Brain (organoid and tissue), 16 donors: ENCODE measurements at places on chromosomes 6 and 20.

DNA sequence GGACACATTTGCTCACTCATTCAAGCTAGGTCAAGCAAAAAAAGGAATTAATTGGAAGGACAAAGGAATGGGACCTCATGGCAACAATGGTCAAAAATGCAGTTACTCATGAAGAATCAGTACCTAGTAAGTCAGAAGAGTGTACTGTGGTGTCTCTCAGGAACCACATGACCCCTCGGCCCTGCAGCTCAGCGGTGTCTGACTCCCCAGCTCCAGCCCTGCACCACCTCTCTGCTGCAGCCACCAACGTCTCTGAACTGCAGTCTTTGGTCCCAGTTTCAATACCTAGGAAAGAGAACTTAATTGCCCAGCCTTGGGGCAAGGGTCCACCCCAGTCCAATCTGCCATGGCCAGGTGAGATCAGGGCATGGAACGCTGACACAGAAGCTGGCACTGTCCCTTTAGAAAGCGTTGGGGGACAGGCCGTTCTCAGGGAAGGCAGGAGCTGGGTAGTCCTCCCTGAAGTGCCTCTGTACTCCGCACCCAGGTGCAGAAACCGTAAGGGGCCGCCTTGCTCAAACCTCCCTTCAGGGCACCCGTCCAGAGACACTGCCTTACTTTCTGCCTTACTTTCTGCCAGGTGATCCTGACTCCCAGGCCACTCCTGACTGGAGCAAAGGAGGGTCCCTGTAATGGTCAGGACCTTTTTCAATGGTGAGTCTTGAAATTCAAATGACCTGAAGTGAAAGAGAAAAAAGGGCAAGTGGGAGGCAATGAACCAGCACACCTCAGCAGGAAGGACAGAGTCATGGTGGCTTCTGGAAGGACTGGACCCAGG lies 13.2 kb upstream of the NELFCD start:
- no peak for DNase-seq

- no peak for DNase-seq
These were observed 97.8 kb downstream of the TNFAIP3 start for GRCh38 chr6:137964876-137965275.

DNA sequence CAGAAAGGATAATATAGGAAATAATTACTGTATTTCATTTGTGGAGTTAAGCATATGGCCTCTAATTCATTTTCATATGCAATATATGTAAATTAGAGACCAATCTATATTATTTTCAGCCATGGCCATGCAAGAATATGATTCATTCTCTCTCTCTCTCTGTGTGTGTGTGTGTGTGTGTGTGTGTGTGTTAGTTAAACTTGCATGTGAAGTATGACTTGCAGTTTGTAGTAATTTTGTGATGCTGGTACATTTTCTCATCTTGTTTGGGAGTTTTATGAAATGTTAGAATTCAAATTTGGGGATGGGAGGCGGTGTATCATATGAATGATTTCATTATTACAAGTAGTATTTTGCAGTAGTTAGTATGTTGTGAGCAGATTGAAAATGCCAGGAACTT lies 74.8 kb downstream of the JARID2 start:
- no peak for DNase-seq

- no peak for DNase-seq
These were observed 1025.4 kb upstream of the FLRT3 start for GRCh38 chr20:15362849-15363248.

DNA sequence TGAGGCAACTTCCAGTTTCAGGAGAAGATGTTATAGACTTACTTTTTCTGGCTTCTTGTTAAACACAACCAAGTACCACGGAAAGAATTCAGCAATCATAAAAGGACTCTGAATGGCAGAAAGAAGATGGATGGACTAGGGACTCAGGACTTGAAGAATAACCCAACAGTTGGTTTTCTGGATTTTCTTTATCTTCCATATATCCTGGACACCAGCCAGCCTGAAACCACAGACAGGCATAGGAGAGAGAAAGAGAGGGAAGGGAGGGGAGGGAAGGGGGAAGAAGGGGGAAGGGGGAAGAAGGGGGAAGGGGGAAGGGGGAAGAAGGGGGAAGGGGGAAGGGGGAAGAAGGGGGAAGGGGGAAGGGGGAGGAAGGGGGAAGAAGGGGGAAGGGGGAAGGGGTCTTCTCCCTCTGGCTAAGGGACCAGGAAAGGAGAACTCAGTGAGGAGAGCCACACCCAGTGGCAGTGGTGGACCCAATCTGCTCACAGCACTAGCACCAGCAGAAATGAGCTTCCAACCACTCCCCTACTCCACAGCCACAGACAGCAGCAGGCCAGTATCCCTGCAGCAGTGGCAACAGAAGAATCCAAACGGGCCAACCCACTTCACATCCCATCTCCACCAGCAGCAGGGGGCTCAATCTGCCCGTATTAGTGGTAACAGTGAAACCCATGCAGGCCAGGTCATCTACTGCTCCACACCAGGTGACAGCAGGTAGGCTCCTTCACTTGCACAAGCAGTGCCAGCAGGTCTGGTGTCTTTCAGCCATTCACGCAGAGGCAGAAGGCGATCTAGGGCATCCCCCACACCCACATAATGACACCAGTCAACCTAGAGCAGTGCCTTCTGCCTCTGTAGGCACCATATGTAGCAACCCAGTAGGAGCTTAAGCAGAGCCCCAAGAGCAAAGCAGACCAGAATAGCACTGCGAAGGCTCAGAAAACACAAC lies 78.6 kb downstream of the TRMT6 start:
- no peak for DNase-seq

DNA sequence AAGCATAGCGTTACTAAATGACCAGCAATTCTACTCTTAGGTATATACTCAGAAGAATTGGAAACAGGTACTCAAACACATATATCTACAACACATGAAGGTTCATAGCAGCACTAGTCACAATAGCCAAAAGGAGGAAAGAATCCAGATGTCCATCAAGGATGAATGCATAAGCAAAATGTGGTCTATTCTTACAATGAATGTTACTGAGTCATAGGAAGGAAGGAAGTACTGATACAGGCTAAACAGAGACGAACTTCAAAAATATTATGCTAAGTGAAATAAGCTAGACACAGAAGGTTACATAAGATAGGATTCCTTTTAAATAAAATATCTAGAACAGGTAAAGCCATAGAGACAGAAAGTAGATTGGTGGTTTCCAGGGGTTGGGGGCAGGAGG lies 93.5 kb downstream of the MAP3K7 start:
- DNase-seq, result no peak

DNA sequence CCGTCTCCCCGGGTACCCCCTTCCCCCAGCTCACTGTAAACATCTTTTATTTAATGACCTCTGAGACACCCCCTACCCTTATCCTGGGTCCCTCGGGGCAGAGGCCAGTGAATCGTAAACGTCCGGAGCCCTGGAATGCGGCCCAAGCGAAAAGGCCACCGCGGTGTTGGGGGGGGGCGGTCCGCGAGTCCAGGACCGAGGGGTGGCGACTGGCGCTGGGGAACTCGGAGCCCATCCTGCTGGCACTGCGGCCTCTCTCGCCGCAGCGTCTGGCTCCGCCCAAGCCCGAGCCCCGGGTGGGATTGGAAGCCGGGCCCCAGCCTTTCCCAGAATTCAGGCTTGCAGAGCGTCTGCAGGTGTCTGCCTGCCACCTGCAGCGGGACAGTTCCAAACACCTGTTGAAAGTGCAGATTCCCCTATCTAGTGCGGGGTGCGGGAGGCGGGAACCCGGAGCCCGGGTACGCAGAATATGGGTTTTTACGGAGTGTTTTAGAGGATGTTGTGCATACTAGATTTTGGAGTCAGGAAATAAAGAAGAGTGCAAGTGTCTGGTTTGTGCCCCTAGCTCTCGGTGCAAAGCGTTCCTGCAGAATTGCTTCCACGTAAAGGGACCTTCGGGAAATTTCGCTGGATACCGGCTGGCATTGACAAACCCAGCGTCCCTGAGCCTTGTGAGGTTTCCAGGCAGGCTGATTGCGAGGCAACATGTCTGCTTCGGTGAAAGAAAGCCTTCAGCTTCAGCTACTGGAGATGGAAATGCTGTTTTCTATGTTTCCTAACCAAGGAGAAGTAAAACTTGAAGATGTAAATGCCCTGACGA lies 800 bp downstream of the RWDD2A start:
- DNase-seq, result peak; percentile 36

GRCh38 chr6:20630617-20631548 lies 96.6 kb downstream of the CDKAL1 start:
- DNase-seq, result peak; percentile 36

GRCh38 chr6:38320843-38321242 lies 318.9 kb downstream of the BTBD9 start:
- DNase-seq, result peak; percentile 46

GRCh38 chr6:29510746-29511300 lies 23.1 kb upstream of the MAS1L start:
- no peak for DNase-seq

DNA sequence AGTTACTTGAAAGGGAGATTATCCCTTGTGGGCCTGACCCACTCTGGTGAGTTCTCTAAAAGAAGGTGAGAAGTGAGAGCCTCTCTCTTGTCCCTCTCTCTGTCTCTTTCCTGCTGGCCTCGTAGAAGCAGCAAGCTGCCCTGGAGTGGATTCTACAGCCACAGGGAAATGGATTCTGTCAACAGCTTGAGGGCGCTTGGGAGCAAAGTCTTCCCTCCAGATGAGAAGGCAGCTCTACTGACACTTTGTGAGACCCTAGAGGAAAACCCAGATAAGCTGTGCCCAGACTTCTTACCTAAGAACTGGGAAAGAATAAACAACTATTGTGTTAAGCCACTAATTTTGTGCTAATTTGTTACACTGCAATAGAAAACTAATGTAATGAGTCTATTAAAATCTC lies 39.9 kb downstream of the ANKRD60 start:
- no peak for DNase-seq

GRCh38 chr20:23105193-23105592 lies 19.1 kb upstream of the CD93 start:
- DNase-seq, result no peak

DNA sequence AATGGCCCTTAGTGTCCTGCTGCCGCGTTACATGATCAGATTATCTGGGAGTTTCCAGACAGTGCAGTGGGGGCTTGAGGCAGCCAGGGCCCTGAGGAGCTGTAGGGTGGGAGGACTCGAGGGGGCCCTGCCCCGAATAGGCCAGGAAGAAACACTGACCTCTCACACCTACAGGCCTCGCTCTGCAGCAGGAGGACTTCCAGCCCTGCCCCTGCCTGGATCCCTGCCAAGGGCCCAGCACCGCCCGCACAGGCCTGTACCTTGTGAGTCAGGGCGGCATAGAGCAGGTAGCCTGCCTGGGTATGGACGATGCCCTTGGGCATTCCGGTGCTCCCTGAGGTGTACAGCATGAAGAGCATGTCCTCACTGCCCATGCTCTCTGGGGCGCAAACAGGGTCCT lies 30.1 kb upstream of the APMAP start:
- DNase-seq, result no peak

DNA sequence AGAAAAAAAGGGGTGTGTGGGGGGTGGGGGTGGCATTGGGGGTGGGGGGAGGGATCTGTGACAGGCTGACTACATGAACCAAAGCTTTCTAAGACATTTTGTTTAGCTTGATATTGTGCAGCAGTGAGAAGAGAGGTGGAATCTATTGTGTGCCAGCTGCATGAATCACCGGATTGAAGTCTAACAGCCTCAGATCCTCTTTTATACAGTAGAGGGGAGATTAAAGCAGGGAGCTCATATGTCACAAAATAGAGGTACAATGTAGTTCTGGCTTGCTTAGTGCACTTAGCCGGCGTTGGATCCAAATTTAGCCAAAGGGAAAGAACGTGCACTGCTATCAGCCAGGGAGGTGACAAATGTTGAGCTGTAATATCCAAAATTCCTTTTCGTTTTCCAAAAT lies 404.2 kb upstream of the CITED2 start:
- DNase-seq, result peak; percentile 72

GRCh38 chr6:42505385-42505718 lies 53.6 kb upstream of the TRERF1 start:
- no peak for DNase-seq

DNA sequence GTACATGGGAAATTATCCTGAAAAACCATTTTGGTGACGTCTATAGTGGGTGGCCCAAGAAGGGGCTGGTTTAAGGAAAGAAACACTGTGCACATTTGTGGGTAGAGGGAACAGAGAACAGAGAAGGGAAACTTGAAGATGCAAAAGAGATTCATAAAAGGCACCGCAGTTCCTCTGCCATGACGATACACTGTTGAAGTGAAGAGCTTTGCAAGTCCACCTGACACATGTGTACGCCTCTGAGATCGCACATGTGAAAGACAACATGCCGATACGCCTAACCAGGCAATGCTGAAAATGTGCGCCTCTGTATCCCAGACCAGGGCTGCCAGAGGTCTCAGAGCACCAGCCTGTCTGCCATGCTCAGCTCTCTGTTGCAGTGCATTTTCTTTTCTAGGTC lies 180.9 kb downstream of the KIF16B start:
- DNase-seq, result no peak

DNA sequence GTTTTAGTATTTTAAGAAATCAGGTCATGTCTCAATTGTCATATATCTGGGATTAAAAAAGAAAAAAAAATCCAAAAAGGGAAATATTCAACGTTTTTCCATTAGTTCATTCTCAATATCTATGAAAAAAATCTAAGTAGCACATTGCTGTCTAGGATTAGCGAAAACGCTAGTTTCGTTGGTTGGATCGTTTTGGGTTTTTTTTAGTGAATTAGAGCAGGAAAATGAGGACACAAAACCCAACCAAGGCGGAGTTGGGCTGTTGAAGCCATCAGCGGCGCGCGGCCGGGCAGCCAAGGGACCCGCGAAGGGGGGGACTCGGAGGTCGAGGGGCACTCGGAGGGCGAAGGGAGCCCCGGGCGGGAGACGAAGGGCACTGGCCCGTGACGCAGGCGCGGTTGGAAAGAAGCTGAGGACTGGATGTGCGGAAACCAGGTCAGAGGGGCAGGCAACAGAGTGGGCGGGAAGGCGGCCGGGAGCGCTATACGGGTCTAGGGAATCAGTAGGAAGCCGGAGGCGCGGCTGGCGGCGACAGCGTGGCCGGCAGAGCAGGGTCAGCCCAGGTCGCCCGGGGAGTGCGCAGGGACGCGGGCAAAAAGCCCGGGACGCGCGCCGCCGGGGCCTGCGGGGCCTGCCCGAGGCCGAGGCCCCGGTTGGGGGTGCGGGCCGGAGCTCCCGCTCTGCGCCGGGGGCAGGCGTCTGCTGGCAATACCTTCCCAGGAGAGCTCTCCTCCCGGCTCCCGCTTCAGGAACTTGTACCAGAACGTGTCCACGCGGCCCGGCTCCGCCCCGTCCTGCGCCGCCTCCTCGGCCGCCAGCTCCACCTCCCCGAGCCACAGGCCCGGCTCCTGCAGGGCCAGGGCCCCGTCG lies 599 bp downstream of the EPM2A start:
- DNase-seq, result peak; percentile 92

DNA sequence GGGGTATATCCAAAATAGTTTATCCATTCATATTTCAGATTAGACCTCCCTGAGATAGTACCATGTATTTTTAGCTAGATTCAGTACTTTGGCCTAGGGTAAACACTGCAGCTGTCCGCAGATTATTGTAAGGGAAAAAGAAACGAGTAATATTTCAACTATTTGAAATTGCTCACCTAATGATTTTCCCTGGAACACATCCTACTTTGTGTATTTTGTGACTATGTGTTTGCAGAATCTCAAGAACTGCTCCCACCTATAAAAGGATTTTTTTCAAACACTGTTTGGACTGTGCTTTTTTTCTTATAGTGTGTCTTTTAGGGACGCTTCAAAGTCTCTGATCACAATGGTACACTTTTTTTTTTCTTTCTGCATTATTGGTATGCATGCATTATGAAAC lies 42.3 kb downstream of the RGS17 start:
- DNase-seq, result no peak
